Daoy (cell line): ENCODE measurements at places on chromosomes 12 and 14.

DNA sequence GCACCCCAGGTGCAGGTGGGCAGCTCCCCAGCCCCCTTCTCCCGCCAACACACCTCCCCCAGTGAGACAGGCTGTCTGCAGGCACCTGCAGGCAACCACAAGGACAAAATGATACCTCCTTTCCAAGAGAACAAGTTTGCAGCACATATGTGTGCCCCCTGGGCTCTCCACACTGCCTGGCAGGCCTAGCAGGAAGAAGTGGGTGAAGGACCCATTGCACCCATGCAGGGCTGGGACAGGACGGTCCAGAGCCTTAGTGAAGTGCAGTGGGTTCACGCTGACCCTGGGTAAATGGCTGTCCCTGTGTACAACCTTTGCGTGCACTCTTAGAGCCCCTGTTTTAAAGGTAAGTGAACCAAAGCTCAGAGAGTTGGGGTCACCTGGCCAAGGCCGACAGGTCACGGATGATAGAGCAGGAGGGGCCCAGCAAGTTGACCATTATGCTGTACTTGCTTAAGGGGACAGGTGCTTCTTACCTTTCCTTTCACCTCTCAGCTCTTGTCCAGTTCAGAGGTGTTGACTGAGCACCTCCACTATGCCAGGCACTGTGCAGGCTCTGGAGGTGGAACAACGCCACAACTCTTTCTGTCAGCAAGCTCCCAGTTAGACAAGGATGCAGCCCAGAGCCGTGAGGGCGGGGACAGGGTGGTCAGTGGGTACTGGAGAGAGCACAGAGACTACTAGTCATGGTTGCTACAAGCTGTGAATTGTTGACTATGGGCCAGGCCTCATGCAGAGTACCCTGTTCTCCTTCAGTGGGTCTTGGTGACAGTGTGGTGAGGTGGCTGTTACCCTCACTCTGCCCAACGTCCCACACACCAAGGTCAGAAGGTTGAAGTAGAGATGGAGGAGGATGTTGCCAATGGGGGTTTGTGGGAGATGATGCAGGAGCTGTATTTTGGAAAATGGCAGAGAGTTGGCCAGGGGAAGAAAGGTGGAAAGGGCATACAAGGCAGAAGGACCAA is 125.9 kb downstream of the PAPOLA start:
- DNase-seq: no peak

DNA sequence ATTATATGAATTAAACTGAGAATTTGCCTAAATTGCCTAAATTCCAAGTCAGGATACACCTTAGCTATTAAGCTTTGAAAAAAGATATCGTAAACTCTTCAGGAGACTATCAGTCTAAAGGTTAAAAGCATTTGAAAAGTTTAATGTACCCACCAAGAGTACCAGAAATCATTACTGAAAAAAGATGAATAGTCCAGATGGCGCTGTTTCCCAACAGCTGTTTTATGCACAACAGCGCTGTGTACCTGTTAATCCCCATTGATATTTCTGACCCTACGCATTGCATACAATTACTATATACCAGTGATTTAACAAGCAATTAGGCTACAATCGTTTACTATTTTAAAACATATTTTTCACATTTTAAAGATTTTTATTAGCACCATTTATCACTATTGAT is 185.0 kb downstream of the PLCZ1 start:
- DNase-seq: no peak

GRCh38 chr12:10867381-10867780 is 16.7 kb downstream of the PRH1 start:
- DNase-seq: no peak

- no peak for DNase-seq
Observed at GRCh38 chr12:18432206-18432605, 170.9 kb downstream of the PIK3C2G start.

DNA sequence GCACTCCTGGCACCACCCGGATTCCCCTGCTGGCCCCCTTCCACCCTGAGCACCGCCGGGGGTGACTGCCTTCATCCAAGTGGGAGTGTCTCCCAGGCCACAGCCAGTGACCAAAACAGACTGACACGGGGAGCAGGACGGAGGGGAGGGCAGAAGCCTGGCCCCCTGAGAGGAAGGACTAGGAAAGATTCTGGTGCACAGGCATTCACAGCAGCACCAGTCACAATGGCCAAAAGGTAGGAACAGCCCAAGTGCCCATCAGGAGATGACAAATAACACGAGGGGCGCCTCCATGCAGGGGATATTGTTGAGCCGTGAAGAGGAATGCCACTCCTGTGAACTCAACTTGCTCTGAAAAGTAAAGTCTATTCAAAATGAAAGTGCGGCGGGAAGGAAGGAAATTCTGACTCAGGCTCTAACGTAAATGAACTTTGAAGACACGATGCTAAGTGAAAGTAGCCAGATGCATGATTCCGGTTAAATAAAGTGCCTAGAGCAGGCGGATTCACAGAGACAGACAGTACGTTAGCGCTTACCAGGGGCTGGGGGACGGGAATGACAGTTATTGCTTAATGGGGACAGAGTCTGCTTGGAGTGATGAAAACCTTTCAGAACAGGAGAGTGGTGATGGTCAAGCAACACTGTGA is 146.1 kb upstream of the NCOR2 start:
- peak; percentile 76 for DNase-seq

DNA sequence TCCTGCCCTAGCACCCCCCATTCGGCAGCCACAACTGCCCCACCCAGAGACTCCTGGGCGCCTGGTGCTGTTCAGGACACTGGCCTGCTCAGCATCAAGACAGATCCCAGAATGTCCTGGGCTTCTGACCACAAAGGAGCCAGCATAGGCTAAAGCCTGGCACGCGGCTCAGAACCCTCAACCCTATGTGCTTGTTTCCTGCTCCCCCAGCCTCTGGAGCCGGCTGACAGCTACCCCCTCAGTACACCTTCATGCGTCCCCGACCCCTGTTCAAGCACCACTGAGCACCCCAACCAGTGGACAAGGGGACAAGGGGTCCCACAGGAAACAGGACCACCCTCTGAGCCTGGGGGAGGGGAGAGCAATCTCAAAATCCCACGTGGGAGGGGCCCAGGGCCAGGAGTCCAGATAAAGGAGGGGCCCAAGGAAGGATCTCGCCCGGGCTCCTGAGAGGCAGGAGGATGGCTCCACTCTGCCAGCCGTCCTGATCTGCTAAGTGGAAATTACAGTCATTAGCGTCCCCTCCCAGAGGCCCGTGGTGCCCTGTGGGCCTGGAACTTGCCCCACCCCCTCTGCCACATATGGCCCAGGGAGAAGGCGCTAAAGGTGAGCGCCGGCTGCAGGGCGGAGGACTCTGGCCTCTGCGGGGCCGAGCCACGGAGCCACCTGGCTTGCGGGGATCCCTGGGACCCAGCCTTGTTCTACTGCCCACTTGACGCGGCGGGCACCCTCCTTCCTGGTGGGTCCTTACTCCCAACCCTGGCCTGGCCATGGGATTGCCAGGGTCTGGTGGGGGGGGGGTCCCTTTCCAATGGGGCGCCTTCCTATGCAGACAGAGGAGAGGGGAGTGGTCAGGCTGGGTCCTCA is 27.2 kb upstream of the GPR132 start:
- DNase-seq: peak; percentile 45

- DNase-seq: no peak
Observed at GRCh38 chr14:52222901-52223300, 44.6 kb upstream of the PTGDR start.

- no peak for DNase-seq
Observed at GRCh38 chr12:4984344-4984743, 59.3 kb upstream of the KCNA5 start.

GRCh38 chr12:103986829-103987228 is 21.2 kb downstream of the TDG start:
- DNase-seq: no peak

GRCh38 chr12:81644503-81644902 is 114.6 kb downstream of the PPFIA2 start:
- peak; percentile 5 for DNase-seq
